ENCODE measurements at places on chromosomes 3 and 15.
A peak's percentile ranks its signal among the peaks of the same experiment; 100 is the strongest.

GRCh38 chr3:15860014-15860934 lies 62.5 kb upstream of the ANKRD28 start:
- DNase-seq = peak; percentile 68

DNA sequence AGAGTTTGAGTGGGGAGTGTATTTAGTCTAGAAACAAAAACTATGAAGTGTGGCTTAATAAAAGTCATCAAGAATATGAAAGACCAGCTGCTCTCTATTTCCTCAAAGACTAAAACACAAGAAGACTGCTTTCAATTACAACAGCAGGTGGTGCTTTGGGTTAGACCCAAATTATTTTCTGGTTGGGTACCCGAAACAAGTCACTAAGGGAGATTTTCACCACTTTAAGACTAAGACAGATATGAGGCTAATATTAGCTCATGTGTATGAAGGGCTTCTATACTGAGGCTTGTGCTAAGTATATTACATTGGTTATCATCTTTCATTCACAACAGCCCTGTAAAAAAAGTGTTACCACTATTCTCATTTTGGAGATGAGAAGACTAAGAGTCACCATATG lies 43.1 kb downstream of the COL8A1 start:
- DNase-seq = no peak

DNA sequence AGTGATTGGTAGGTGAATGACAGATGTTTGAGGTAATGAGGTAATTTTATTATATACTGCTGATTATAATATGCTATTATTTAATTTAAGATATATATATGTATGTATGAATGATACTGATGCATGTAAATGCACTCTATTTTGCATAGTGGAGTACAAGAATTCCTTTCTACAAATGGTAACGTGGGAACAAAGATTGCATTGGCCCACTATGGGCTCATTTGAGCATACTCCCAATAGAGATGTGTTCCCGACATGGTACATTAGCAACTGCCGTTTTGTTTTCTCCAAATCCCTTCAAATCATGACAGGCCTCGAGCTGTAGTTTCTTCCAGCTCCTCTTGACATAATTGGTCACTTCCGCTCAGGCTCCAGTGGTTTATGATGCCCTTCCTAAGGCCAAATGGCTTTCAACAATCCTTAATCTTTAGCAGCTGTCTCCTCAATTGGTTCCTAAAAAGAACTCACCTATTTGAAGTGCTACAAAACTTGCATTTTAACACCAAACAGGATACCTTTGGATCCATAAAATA lies 266.1 kb downstream of the ADAMTSL3 start:
- no peak for DNase-seq

DNA sequence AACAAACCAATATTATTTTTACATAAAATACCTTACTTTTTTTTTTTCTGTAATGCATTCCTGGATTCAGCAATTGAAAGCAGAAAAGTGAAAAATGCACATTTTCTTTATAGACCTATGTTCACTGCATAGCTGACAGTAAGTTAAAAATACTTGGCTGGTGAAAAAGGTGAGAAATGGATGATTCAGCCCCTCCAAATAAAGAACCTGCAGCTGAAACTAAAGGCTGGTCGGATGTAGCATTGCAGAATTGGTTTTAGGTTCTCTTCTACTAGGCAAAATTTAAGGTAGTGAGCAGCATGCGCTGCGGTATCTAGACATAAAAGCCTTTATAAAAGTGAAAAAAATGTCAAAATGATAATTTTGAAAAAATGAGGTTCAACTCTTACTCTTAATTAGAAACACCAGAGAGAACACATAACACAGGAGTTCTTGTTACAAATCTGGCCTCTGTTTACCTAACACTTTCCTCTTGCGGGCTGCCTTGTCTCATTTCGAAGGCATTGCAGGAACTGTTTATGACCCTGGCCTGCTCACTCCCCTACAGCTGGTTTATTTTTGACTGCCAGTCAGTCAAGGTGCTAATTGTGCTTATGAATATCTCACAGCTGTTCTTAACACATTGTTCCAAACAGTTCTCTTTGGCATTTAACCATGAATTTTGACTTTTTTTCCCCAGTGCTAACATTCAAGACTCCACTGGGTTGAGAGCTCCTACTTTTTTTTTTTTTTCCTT lies 455.4 kb upstream of the TBL1XR1 start:
- DNase-seq = no peak

DNA sequence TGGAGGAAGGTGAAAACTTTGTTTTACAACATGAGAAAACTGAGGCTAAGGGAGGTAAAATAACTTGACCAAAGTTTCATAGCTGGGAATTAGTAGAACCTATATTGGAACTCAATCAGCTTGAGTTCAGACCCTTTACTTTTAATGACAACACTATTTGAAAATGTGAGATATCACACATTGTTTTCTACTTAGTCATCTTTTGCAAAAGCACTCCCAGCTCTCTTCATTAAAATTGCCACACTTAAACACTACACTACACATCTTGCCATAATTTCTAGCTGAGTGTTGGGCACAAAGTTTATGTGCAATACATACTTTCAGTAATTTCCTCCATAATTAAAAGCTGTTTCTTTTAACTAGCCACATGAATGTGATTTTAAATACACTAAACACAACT lies 230.4 kb upstream of the DCBLD2 start:
- no peak for DNase-seq

Measured in stimulated activated CD8-positive, alpha-beta memory T cell treated with anti-CD3 and anti-CD28 coated beads, Interleukin-4, amount 100 ng/mL, for 48 hours (primary cell).